Renal cortical epithelial cell (primary cell): ENCODE measurements at places on chromosomes 2 and 18. TPM values are rescaled to one million over a fixed set of nuclear protein-coding genes. Genes with fewer than 3 reads are reported as not detected.

SULT1C4 gene
- total RNA-seq, result 37.2 and 47.7 TPM in 2 replicates

STPG4 gene
- 0.20 and 0.52 TPM in 2 replicates for total RNA-seq

UGT1A9 gene
- total RNA-seq, result 37.2 and 110 TPM in 2 replicates

BCS1L gene
- total RNA-seq, result 30.0 and 35.6 TPM in 2 replicates

SNTG2 gene
- total RNA-seq, result 0.15 TPM in 1 of 2 replicates, not detected in the other

PIEZO2 gene
- total RNA-seq, result under 0.01 and 0.30 TPM in 2 replicates

UBE2E3 gene
- total RNA-seq, result 75.2 and 102 TPM in 2 replicates

DNA sequence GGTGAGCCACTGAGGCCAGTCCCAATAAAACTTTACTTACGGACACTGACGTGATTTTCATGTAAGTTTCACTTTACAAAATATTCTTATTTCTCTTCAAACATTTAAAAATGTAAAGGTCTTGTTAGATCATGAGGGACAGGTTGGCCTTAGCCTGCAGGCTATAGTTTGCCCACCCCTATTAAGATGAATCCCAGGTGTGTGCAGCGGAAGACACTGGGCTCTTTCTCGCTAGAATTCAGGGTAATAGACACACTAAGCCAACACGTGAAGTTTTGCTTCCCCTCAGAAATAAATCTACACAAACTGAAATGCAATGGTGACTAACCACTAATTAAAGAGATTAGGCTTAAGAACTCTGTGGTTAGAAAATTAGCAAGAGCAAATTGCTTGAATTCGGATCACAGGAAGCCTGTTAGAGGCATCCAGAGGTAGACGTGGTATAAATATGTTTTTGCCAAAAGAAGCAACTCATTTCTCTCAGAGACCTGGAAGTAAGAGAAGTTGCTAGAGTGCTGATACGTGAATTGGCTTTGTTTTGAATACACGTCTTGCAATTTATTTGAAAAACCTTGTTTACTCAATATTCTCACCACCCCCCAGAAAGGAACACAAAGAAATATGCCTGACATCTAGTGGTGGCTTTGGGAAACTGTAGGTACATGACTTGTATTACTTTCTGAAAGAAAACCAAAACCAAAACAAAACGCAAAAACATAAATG is 151.6 kb downstream of the DTNB start:
- DNase-seq, result peak; percentile 67

- no peak for DNase-seq
Measured at GRCh38 chr2:38474021-38474456, 97.0 kb upstream of the ATL2 start.

- DNase-seq, result no peak
Measured at GRCh38 chr2:60047944-60048525, 505.4 kb downstream of the BCL11A start.

- no peak for DNase-seq
Measured at GRCh38 chr2:41595240-41595639, 452.6 kb upstream of the PKDCC start.

DNA sequence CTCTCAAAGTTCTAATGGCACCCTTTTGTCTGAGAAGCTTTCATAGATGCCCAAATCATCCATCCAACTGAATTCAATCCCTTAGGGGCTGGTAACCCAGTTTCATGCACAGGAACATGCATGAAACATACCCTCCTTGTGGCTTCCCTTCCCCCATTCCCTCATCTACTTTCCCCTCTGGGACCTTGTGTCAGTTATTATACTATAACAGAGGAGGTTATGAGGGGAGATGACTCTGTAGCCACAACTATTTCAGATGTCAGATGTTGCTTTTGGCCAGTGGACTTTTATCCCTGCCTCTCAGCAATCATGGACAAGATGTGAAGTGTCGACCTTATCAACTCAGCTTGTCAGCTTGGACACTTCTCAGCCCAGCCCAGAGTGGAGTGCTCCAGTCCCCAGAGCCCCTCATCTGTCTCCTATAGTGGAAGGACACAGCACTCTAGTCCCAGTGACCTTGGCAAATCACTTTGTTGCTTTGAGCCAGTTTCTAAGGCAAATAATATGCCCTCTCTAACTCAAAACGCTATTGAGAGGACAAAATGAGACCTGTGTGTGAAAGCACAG is 8.4 kb downstream of the DHRS9 start:
- DNase-seq, result peak; percentile 20

- peak; percentile 48 for DNase-seq
Measured at GRCh38 chr2:235765181-235765820, 271.5 kb downstream of the AGAP1 start.

- peak; percentile 59 for DNase-seq
Measured at GRCh38 chr2:29723255-29724001, 198.0 kb downstream of the ALK start.

DNA sequence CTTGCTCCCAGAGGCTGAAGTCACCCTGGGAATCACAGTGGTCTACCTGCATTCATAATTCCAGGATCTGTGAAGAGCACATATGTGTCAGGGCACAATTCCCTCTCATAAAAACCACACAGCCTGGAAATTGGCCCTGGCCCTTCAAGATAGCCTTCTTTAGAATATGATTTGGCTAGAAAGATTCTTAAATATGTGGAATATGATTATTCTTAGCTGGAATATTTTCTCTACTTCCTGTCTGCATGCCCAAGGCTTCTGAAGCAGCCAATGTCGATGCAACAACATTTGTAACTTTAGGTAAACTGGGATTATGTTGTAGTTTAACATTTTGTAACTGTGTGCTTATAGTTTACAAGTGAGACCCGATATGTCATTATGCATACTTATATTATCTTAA is 24.2 kb downstream of the ICOS start:
- DNase-seq, result no peak

DNA sequence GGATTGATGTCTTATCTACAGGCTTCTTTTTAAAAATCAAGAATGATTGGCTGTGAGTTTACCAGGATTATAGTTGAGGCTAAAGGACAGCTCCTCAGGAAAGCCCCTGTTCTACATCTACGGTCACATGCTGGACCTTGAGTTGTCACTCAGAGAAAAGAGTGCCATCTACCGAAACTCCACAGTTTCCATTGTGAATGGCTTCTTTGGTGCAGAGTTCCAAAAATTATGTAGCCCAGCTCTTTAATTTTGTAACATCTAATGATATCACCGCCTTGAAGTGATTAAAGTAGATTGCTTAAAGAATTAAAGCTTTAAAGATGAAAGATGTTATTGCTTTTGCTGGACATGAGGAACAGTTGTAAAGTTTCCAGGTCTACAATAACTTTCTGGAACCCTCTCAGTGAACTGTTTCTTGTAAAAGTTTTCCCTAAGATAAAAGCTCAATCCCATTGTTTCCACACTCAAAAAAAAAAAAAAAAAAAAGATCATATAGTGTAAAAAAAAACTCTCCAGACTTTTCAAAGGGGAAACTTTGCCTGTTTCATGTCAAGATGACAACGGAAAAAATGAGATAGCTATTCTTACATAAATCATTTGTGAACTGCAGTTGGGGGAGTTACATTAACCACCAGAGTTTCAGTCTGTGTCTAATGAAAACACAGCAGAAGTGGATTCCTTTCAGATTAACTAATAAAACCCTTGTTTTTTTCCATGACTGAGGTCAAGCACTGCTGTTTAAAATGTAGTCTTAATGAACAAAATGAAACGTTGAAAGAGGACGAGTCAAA is 4.3 kb downstream of the COL3A1 start:
- DNase-seq, result peak; percentile 67

- no peak for DNase-seq
Measured at GRCh38 chr2:135820003-135820618, 16.9 kb downstream of the LCT start.

GRCh38 chr2:200209030-200209429 is 97.5 kb upstream of the SPATS2L start:
- no peak for DNase-seq

GRCh38 chr18:62288665-62289008 is 36.5 kb upstream of the TNFRSF11A start:
- no peak for DNase-seq

GRCh38 chr2:99338029-99338585 is 918 bp downstream of the EIF5B start:
- DNase-seq, result peak; percentile 35

DNA sequence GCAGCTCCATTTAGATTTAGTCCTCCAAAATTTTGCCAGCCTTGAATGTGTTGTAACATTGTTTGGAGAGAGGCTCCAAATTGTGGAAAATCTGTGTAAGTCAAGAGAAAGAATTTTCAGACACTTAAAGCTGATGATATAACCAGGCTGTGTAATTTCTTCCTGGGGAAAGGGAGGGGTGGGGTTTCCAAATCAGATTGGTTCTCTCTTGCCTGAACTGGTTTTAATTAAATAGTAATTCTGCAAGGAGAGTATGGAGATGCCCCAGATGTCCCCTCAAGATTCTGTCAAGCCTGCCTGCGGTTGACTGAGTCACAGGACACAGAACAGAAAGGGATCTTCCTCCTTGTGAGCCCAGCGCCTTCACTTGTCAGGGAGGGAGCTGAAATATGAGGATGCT is 54.5 kb downstream of the C18orf63 start:
- no peak for DNase-seq

DNA sequence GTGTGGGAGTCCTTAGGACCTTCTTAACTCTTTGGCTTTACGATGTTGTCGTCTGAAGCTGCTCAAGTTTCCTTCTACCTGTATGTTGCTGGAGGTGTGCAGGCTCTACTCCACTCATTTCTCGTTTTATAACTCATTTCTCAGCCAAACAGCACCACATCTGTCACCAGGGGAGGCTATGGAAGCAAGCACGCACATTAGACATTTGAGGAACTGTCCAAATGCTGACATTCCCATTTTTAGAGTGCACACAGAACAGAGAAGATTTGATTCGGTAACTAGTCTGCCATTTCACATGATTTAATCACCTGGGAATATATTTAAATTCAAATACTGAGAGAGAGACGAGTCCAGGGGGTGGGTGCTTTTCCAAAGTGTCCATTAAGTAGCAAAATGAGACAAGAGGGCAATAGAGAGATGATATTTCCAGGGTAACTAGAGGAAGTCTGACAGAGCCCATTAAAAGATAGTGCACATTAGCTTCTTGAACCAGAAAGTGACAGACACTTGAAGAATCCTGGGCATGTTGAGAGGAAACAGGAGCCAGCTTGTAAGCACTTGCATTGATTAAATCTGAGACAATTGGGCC is 793.3 kb downstream of the TDRD15 start:
- DNase-seq, result no peak

- peak; percentile 64 for DNase-seq
Measured at GRCh38 chr2:11248-11941, 34.9 kb downstream of the FAM110C start.

GRCh38 chr2:10188729-10189305 is 66.3 kb downstream of the RRM2 start:
- no peak for DNase-seq

DNA sequence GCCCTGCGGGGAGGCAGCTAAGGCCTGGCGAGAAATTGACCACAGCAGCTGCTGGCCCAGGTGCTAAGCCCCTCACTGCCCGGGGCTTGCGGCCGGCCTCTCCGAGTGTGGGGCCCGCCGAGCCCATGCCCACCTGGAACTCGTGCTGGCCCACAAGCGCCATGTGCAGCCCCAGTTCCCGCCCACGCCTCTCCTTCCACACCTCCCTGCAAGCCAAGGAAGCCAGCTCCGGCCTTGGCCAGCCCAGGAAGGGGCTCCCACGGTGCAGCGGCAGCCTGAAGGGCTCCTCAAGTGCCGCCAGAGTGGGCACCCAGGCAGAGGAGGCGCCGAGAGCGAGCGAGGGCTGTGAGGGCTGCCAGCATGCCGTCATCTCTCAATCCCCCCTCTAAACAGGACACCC is 304.6 kb upstream of the FAM98A start:
- no peak for DNase-seq

- DNase-seq, result no peak
Measured at GRCh38 chr2:151766437-151767153, 32.3 kb upstream of the NEB start.
